ENCODE measurements at places on chromosomes 1 and 21.

- no peak for DNase-seq
Observed at GRCh38 chr1:68046885-68047658, 3.4 kb downstream of the DIRAS3 start.

DNA sequence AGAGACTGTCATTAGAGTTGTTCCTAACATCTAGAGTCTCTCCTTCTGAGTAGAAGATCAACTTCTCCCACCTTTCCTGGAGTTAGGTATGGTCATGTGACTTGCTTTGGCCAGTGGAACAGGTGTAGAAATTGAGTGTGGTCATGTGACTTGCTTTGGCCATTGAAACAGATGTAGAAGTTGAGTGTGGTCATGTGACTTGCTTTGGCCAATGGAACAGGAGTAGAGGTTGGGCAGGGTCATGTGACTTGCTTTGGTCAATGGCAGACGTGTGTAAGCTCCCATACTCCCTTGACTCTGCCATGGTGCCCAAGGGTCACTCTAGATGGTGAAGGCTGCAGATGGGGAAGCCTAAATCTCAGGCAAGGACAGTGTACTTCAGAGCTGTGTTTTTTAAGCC lies 306.0 kb downstream of the NPHP4 start:
- no peak for DNase-seq

DNA sequence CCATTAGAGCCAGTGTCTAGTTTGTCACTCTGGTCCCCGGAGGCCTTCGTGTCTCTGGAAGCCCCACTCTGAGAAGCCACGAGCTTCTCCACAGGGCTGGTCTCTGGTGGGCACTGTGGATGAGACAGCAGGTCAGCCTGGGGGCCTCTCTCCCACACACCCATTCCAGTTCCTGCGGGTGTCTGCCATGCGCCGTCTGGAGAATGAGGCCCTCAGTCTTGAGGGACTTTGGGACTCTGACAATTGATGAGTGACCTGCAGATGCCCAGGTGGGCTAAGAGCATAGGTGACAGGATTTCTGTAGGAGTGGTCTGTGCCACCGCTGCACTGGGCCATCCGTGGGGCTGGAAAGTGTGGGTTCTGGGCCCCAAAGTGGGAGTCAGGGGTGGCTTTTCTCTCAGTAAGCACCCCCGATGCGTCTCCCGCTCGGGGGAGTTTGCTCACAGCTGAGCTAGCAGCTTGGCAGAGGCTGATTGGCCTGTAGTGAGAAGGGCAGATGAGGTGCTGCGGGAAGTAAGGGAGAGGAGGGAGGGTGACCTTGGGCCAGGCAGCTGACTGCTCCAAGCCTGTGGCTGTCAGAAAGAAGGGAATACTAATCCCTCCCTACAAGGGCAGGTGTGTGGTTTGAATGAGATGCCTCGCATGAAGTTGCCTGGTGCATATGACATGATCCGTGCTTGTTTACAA lies 26.4 kb downstream of the LHX4 start:
- no peak for DNase-seq

DNA sequence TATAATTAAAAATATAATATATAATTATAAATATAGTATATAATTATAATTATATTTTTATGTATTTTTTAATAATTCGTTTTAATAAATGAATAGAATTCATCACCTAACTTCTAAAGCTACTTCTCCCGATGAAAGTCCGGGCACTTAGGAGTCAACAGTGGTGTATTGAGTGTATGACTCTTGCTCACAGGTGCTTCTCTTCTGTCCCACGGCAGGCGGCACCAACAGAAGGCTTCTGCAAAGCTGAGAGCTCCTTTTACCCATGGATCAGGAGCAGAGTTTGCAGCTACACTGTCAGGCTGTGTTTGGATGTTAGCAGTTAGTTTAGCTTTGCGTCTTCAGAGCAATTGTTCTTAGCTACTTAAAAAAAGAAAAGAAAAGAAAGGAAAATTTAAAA lies 122.4 kb downstream of the LIPI start:
- DNase-seq = no peak

GRCh38 chr1:37449936-37450335 lies 24.4 kb upstream of the ZC3H12A start:
- DNase-seq = peak; percentile 62

GRCh38 chr1:201827321-201828216 lies 1.4 kb upstream of the IPO9 start:
- no peak for DNase-seq

- DNase-seq = no peak
Observed at GRCh38 chr1:107016376-107016978, 40.0 kb upstream of the PRMT6 start.

GRCh38 chr1:102586022-102586421 lies 522.3 kb downstream of the COL11A1 start:
- no peak for DNase-seq

DNA sequence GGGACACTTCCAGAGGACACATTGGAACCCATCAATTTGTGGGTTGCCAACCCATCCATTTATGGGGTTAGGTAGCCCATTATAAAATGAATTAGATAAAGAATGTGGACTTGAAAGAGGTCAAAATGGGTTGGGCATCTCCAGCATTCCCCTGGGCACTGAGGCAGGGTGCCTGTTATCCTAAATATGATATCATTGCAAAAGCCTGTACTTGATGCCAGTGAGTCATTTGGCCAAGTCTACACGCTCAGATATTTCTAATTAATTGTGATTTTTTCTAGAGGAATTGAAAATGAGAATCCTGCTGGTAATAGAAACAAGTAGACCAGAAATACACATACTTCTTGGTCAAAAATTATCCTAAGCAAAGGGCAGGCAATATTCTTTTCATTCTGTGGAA lies 21.9 kb upstream of the NBL1 start:
- no peak for DNase-seq

DNA sequence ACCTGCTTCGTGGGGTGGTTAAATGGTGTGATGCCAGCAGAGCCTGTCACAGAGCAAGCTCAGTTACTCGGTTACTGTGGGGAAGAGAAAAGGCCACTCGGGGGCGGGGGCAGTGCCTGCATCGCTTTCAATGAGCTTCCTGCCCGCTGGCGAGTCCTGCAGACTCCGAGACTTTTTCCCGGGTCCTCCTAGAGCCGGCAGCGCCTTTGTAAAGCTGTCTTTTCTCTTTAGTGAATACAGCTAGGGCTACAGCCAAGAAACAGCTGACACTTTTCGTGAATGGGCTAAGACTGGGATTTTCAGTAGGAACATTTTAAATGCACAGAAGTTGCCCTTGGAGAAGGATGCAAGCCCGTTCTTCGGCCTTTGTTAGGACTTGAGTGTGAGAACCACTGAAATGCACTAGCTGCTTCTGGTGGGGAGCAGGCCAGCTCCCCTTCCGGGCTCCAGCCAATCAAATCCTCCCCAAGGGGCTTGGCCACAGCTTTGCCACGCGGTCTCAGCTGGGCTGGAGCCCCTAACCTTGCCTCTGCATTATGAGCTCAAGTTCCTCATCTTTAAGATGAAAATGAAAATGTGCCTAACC lies 23.4 kb upstream of the EFHD2 start:
- DNase-seq = no peak

GRCh38 chr1:60573121-60573520 lies 499.6 kb upstream of the C1orf87 start:
- DNase-seq = no peak

- DNase-seq = no peak
Observed at GRCh38 chr1:193480755-193481154, 294.3 kb upstream of the B3GALT2 start.

DNA sequence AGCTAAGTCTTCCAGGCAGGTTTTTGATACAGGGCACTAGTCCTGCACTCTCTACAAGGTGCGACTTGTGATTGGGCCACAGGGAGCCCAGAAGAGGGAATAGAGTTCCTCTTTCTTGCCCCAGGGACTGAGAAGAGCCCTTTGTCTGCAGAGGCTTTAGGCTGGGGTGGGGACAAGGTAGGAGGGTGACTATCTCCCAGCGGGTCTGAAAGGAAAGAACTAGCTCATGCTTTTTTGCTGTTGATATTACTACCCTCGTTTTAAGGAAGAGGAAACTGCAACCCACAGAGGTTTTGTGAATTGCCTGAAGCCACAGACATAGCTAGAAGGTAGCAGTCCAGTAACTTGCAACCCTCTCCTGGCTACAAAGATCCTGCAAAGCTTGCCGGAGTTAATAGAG lies 615.2 kb downstream of the MATN1 start:
- DNase-seq = no peak

- no peak for DNase-seq
Observed at GRCh38 chr1:247332623-247333361, 1.1 kb upstream of the ZNF496 start.

GRCh38 chr21:41425588-41425953 lies 468 bp upstream of the MX1 start:
- no peak for DNase-seq

DNA sequence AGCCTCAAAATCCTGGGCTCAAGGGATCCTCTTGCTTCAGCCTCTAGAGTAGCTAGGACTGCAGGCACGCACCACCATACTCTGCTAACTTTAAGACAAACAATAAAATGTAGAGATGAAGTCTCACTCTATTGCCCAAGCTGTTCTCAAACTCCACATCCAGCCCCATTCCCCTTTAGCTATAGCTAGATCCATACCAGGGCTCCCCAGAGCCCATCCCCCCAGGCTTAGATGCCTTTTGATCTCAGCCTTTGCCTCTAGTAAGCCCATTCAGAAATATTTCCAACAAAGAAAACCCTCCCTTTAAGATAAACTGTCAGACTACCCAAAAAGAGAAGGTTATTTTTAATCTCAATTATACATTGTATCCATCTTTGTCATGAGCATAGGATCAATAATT lies 325.4 kb downstream of the CHRM3 start:
- no peak for DNase-seq

- no peak for DNase-seq
Observed at GRCh38 chr1:247281001-247281574, 25.2 kb downstream of the VN1R5 start.

DNA sequence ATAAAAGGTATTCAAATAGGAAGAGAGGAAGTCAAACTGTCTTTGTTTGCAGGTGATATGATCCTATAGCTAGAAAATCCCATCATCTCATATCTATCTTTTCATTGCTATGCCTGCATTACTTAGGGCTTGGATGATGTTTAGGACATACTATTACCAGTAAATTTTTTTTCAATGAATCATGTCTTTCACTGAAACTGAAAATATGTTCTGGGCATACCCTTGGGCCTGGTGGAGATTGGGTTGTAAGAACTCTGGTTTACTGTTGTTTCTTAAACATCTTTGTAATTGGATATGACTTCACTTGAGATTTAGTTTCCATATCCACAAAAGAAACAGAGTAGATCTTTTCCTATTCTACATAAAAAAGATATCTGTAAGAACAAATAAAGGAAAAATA lies 502.2 kb upstream of the PRMT6 start:
- DNase-seq = no peak

- no peak for DNase-seq
Observed at GRCh38 chr1:248631354-248632008, 3.4 kb downstream of the OR2T11 start.

GRCh38 chr1:218886101-218886871 lies 287.4 kb upstream of the LYPLAL1 start:
- no peak for DNase-seq

- no peak for DNase-seq
Observed at GRCh38 chr1:40017951-40018575, 22.5 kb upstream of the CAP1 start.

- no peak for DNase-seq
Observed at GRCh38 chr1:39076127-39076798, 50.1 kb downstream of the NDUFS5 start.

GRCh38 chr1:100089082-100089481 lies 43.6 kb downstream of the SASS6 start:
- no peak for DNase-seq

DNA sequence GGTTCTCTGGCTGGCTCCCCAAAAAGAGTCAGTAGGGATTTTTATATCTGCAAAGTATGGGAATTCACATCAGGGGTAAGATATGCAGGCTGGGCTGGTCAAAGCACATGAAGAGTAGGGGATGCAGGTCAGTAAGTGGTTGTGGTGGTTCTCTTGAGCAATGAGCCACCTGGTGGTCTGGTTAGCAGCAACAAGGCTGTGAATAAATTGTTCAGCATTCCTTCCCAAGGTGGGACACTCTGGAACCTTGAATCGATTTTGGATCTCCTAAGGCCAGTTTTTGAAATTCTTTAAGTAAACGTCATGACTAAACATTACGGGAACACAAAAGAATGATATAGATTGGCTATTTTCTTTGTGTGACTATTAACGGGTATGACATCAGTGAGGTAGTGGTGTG lies 563.0 kb upstream of the NEGR1 start:
- no peak for DNase-seq

DNA sequence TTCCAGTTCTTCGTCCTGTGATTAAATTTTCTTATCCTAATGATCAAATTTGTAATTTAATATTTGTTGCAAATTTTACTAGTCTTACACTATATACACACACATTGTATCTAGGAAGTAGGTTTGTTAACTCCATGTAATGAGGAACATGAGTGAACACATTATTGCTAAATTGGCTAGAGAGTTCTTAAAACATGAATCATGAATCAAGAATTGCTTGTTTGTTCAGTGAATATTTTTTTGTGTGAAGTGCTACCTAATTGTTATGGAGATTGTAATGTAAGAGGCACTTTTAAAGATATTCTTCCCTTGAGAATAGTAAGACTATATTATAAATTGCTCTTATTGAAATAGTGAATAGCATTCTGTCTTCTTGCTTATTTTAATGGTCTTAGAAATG lies 4.6 kb downstream of the GPSM2 start:
- DNase-seq = peak; percentile 65

DNA sequence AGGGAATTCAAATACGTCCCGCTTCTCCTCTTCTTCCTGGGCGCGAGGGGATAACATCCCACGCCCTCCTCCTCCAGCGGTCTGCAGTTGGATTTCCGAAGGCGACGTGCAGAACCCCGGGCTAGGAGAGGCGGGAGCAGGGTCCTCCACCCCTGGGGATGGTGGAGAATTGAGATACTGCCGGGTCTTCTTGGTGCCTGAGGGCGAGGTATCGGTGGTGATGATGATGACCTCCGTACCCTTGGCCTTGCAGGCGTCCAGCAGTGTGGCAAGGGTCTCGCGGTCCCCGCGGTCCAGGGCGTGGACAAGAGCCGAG lies 3.2 kb upstream of the LIX1L start:
- DNase-seq = no peak

GRCh38 chr1:245062741-245063305 lies 92.0 kb upstream of the KIF26B start:
- no peak for DNase-seq

- no peak for DNase-seq
Observed at GRCh38 chr1:6503884-6504602, 12.6 kb upstream of the PLEKHG5 start.

GRCh38 chr1:117576236-117576635 lies 29.6 kb upstream of the TENT5C start:
- no peak for DNase-seq

- DNase-seq = no peak
Observed at GRCh38 chr1:15943992-15944307, 32.0 kb downstream of the ZBTB17 start.
